ENCODE measurements at places on chromosomes 3 and 15.
A peak's percentile ranks its signal among the peaks of the same experiment; 100 is the strongest.

DNA sequence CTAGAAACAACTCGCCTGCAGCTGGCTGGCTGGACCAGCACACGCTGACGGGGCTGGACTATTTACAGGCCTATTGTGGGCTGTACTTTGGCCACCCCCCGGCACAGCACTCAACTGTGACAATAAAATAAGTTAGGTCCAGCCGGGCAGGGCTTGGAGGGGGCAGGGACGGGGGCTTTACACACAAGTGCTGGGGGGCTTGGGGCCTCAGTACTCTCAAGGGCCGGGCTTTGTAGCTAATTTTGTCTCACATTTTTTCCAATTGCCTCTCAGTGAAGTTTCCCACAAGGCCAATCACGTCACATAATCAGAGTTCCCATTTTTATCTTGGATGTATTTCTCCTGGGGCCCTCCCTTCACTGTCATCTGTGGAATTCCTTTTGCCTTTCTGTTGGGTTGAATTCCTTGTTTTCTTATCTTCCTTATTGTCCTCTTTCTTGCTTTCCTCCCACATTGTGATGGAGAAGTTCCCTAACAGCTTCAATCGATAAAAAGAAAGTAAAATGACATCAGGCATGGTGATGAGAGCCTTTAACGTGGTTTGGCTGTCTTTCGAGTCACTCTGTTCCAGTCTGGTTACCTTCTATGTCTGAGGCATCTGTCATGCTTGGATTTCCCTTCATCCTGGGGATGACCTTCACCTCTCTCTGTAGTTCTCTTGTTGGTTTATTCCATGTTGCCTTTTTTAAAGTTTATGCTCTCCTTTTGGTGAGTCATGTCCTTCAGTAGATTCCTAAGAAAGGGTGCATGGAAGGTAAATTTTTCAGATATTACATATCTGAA lies 44.1 kb upstream of the CMTM7 start:
- peak; percentile 4 for DNase-seq

- no peak for DNase-seq
These were observed 87.1 kb downstream of the SCN11A start for GRCh38 chr3:38964646-38965045.

GRCh38 chr3:119861681-119862080 lies 79.8 kb downstream of the NR1I2 start:
- peak; percentile 4 for DNase-seq

- no peak for DNase-seq
These were observed 476.6 kb downstream of the FHIT start for GRCh38 chr3:60774617-60775016.

GRCh38 chr15:90159213-90159612 lies 41.9 kb upstream of the SEMA4B start:
- DNase-seq: peak; percentile 88

GRCh38 chr3:149605902-149606301 lies 51.9 kb downstream of the WWTR1 start:
- no peak for DNase-seq

DNA sequence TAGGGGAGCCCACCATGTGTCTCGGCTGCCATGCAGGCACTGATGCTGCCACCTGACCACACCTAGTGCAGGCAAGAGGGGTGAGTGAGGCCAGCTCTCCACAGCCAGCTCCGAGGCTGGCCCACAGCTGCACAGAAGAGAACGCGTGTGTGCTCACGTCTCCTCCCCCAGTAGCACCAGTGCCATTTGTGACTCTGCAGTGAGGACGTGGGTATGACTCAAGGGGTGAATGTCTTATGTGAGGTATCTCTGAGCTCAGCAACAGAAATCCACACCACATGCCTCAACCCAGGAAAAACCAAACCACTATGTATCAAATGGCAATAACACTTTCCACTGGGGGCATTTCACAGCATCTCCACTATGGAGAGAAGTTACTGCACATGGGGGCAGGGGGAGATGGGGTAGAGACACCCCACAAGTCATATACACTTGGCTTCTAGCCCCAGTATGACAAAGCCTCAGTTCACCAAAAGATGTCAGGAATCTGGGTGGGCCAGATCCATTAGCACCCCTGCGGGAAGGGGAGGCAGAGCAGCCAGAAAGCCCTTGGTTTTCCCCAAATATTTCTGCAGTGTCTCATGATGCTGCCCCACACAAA lies 87.6 kb downstream of the LRIG1 start:
- DNase-seq: no peak

DNA sequence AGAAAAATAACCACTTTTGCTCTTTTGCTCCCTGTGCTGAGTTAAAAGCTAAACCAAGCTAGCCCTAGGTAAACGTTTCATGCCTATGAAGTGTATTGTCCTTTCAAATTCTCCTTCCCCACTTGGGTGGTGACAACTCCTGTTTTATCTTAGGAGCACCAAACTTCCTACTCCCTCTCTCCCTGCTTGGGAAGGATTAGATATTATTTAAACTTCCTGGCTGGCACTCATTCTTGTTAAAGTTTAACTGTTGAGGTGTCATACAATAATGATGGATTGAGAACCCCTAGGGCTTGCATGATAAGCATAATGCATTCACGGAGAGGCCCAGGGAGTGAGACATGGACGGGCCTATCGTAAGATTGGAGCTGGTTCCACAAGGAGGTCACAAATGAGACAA lies 29.5 kb downstream of the B4GALT4 start:
- no peak for DNase-seq

GRCh38 chr3:114114719-114115118 lies 58.2 kb downstream of the QTRT2 start:
- DNase-seq: no peak

DNA sequence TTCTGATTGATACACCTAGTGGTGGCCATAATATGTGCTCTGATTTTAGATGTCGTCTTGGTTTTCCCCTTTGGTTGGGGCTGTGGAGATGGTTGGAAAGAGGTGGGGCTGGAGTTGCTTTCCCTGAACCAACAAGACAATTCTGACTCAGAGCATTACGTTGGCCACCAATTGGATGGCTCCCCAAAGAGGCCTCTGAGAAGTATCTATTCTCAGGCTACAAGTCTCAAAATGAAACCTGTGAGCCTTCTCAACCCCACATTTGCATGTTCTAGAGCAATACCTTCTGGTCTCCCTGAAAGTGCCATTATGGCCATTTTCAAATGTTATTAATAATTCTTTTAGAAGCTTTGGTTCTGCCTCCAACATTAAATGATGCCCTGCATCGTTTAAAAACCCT lies 188.4 kb upstream of the WNT5A start:
- no peak for DNase-seq

DNA sequence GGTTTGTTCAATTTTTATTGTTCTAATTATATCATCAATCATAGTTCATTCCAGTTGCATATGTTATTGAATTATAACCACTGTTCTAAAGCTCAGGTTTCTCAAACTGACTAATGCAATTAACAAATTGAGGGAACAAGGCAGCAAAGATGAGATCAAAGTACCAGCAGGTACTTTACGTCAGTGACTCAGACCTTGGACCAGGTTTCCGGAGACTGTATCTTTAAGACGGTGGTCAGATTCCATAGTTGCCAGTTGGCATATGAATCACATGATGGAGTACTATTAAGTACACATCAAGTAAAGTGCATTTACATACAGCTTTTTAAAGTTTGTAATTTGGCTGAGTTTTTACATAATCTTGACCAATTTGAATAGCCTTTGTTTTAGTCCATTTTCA lies 583.6 kb upstream of the ROBO2 start:
- no peak for DNase-seq

DNA sequence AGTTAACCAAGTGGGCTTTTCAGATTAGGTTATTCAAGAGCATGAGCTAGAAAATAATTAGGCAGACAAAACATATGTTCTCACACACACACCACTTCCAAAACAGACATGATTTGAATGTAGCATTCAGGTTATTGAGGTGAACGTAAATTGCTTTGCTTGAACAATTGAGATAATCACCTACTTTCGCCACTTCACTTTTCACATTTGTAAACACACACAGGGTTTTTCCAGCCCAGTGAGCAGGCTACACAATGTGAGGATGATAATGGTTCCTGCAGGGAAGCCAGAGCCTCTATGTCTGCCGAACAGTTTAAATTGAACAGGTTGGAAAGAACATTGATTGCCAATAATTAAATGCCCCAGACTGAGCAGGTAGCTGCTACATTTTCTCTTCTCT lies 560.8 kb downstream of the OCA2 start:
- no peak for DNase-seq

- no peak for DNase-seq
These were observed 3.2 kb upstream of the PLSCR2 start for GRCh38 chr3:146472611-146473010.

GRCh38 chr3:65919826-65920225 lies 118.9 kb downstream of the MAGI1 start:
- no peak for DNase-seq

GRCh38 chr3:53174346-53175250 lies 13.6 kb downstream of the PRKCD start:
- no peak for DNase-seq

DNA sequence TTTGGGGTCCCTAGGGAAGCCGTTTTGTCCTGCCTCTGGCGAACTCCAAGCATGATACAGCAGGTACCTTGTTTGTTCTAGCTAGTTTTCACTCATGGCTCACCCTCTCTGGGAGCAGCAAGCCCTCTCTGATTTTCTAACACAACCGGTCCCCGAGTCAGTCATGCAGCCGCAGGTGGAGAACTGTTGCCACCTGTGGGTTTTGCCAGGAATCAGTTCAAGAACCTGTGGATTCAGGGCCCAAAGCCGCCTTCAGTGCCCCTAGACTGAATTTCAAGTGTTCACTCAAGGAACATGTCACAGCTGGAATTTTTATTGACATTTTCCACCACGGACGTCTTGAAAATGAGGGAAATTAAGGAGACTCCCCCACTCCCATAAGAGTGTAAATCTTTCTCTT lies 13.3 kb upstream of the LRRK1 start:
- no peak for DNase-seq

GRCh38 chr3:66486646-66487045 lies 14.2 kb downstream of the LRIG1 start:
- DNase-seq: no peak
